ENCODE measurements at places on chromosomes 3 and 15.

GRCh38 chr15:76994001-76994400 is 925 bp upstream of the PSTPIP1 start:
- no peak for DNase-seq

- DNase-seq: no peak
These were observed 359.1 kb upstream of the IL12A start for GRCh38 chr3:159629329-159630084.

- no peak for DNase-seq
These were observed 59.3 kb downstream of the NR1D2 start for GRCh38 chr3:24004171-24004938.

- no peak for DNase-seq
These were observed 2.1 kb upstream of the USP4 start for GRCh38 chr3:49341996-49342395.

GRCh38 chr3:147420353-147421183 is 11.4 kb downstream of the ZIC1 start:
- no peak for DNase-seq

GRCh38 chr3:147099076-147099475 is 307.3 kb downstream of the ZIC4 start:
- no peak for DNase-seq

DNA sequence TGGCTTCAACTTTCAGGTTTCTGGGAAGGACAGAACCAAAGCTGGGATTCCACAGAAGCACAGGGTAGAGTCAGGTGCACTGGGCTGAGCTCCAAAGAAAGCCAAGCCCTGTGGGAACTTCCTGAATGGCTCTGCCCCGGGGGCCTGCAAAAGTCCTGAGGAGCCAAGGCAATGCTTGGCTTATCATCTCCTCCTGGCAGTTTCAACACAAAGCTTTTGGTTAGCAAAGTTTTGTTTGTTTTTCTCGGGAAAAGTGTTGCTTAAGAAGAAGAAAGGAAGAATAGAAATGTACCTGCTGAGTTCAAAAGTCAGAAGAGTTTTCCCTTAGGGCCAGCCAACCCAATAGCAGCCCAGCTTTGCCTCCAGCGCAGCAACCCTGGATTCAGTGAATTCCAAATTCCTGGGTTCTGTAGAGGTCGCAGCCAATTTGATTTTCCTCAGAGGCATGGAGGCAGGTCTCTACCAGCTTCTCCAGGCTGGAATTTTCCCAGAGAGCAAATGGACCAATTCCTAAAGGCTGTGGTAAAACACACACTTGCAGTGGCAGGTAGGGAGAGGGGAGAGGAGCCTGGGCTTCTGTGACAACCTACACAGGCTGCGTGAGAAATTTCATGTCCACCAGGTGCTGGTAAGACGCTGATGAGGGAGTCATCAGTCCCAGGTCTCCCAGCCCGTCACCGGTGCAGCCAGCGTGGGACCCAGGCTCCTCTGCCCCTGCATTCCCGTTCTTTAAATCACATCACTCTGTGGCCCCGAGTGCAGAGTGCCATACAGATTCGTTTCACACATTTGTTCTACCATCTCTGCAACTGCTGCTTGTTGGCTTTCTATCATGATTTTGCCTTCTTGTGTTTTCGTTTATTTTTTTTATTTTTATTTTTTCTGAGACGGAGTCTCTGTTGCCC is 54.3 kb upstream of the SNRPA1 start:
- no peak for DNase-seq

GRCh38 chr15:98817745-98818144 is 169.4 kb downstream of the IGF1R start:
- no peak for DNase-seq

- no peak for DNase-seq
These were observed 2.3 kb upstream of the GMPPB start for GRCh38 chr3:49725906-49726681.

GRCh38 chr3:27325419-27325818 is 43.8 kb downstream of the NEK10 start:
- no peak for DNase-seq

- no peak for DNase-seq
These were observed 232.8 kb downstream of the CPNE4 start for GRCh38 chr3:131802029-131802428.

GRCh38 chr15:64634576-64635498 is 140.6 kb downstream of the RBPMS2 start:
- peak; percentile 36 for DNase-seq

DNA sequence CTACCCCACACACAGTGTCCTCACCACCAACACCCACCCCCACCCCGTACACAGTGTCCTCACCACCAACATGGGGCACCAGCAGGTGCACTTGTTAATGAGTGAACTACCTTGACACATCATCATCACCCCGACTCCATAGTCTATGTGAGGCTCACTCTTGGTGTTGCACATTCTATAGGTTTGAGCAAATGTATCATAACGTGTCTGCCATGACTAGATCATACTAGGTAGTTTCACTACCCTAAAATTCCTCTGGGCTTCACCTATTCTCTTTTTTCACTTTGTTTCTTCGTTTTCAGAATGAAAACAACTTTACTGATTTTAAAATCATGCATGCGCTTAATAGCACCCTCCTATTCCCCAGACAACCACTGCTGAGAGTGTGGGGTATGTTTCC is 102.6 kb upstream of the SLC6A6 start:
- DNase-seq: no peak

- DNase-seq: no peak
These were observed 10.2 kb upstream of the FGF7 start for GRCh38 chr15:49412797-49413196.

DNA sequence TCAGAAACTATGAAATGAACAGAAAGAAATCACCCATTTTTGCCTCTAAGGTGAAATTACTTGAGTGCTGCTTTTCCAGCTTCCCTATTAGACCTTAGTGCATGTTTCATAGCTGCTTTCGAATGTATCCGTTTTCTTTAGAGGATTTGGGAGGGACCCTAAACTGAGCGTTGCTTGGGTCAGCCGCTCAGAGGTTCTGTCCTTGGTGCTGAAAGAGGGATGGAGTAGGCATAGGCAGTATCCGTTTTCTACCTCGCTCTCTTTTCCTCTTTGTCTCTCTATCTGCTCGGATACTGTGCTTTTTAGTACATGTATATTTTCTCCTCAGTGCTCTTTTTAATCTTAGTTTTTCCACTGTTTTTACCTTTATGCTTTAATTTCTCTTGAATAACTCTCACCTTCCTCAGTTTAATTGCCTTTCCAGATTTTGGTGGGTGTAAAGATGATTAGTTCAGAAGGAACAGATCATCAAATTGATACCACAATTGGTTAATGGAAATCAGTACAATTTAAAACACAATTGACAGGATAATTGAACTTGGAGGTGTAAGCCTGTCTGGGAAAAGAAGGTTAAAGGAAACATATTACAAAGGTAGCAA is at the start of gene DRD3:
DRD3 (minus strand) TSS at position 283 of the 599 bp plus-strand sequence. CDS start 7,060 bp downstream, outside the sequence.
- no peak for DNase-seq

DNA sequence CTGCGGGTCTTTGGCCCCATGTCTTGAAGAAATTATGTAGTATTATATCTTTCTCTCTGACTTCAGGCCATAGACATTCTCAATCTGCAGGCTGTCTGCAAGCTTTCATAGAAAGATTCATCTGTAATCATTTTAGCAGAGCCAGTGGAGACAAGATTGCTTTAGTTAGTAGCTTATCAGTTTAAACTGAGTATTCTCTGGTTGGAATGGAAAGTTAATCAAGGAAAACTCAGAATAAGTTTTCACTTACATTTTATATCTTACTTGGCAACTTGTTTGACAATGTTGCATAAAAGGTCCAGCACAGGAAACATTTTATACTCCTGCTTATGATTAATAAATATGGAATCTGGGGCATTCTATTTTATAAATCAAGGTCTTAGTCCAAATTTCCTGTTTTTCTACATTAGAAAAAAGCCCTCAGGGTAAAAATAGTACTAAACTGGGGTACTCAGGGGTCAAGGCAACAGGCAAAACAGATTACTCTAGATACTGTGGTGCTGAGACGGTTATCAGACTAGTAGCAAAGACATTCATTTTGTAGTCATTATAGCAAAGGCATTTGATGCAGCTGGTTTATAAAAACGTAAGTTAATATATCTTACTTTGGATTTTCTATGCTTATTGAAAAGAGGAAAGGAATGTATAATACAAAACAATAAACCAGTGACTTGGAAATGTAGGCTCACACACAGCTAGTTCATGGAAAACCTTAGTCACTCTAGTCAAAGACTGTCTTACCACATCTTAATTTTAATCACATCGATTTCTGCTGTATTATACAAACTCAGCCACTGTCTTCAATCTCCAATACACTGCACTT is 45.2 kb upstream of the FILIP1L start:
- no peak for DNase-seq

- DNase-seq: no peak
These were observed 59.9 kb upstream of the DPH6 start for GRCh38 chr15:35605764-35606449.

DNA sequence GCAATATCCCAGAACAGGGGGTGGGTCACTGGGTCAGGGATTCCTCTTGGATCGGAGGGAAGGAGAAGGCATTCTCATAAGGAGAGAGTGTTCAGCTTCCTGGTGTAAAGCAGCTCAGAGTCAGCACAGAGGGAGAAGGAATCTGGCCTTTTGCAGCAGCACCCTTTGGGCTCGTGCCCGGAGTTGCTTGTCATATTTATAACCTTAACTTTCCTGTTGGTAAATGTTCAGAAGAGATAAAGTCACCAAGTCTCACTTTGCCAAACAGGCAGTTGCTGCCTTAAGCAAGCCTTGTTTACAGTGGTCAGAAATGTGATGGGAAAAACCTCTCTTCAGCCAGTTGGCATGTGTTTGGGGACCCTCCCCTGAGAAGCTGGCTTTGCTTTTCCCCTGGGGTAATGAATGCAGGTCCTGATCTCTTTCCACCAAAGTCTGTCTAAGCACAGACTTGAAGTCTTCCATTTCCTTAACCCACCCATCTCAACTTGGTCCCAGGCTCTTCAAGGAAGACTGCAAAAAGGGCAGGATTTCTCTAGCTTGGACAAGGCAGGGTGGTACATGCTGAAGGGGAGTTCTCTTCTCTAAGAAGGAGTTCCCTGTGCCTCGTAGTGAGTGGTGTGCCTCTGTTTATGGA is 206.9 kb upstream of the BHLHE40 start:
- no peak for DNase-seq

DNA sequence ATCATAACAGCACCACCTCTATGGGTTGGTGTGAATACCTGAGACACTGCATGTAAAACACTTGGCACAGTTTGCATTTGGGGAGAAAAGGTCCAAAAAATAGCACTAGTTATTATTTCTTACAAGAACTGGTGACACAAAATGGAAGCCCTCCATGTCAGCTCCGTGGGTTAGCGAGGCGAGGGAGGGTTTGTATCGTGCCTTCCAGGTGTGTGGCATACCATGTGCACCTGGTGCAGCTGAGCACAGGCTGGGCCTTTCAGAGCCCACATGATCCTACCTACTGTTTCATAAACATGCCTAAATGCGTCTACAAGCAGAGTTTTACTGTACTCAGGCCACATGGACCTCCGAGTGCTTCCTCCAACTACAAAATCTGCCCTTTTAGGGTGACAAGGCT is 5.6 kb downstream of the CXCR6 start:
- DNase-seq: no peak

DNA sequence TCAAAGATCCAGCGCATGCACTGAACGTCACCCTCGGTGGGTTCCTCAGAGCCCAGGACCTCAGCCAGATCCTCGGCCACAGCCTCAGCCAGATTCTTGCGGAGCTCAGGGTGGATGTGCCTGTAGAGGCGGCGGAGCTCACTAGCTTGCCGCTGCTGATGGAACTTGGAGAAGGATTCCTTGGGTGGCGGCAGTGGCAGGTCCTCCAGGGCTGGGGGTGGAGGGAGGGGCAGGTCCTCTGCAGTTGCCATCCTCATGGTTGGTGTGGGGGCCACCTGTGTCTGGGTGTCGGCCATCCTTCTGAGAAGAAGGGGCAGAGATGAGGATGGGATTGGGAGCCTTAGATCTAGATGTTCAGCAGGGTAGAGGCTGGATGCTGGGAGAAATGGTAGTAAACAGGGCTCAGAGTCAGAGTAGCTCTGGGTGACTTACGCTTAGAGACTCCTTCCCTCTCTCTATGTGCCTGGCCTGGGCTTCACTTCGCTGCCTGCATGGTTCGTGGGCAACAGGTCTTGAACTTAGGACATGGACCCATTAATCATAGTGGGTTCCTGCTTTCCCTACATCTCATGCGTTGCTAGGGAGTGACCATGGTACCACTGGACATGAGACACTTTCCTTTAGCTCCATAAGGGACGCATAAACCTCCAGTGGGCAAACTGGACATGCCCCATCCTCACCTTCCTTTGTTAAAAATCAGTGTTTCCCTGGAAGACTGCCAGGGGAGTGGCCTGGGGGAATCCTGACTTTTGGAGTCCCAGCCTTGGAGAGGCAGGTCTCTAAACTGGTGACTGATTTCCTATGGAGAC is 3.0 kb downstream of the XIRP1 start:
- no peak for DNase-seq
